Smooth muscle cell of the brain vasculature (primary cell): ENCODE measurements at places on chromosomes 5 and 9.

GRCh38 chr5:137938751-137939143 is 49.5 kb downstream of the PKD2L2 start:
- no peak for DNase-seq

GRCh38 chr9:96232539-96233241 is 69.3 kb downstream of the HSD17B3 start:
- DNase-seq, result no peak

DNA sequence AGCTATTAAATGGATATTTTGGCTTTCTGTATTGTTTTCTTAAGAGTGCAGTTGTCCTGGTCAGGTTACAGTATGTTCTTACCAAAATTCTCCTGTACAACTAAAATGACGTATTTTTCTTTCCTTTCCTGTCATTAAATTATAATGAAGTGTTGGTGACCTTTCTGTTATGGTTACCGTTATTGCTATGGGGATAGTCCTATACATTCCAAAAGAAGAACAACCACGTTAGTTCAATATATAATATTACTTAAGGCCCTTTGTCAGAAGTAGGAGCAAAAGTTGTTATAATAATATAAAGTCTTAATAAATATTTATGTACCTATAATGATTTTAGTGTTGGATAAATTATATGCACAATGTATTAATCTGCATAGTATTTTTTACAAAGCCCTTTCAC is 82.4 kb upstream of the NREP start:
- no peak for DNase-seq

- DNase-seq, result no peak
These were observed 50.4 kb upstream of the SYNPO start for GRCh38 chr5:150589862-150590601.

DNA sequence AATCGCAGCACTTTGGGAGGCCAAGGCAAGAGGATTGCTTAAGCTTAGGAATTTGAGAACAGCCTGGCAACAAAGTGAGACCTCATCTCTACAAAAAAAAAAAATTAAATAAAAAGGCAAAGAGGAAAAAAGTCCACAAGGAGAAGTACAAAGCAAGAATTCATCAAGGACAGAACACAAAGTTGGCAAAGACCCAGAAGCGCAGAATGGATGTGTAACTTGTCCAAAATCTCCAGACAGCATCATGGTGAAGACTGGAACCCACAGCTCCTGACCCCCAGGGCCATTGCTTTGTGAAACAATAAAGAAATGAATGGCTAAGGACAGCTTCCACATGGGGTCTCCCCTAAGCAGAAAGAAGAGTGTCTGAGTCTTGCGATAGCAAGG is 7.8 kb downstream of the HSD17B3 start:
- no peak for DNase-seq

GRCh38 chr9:127660886-127661741 is 45.7 kb upstream of the CFAP157 start:
- DNase-seq, result no peak

DNA sequence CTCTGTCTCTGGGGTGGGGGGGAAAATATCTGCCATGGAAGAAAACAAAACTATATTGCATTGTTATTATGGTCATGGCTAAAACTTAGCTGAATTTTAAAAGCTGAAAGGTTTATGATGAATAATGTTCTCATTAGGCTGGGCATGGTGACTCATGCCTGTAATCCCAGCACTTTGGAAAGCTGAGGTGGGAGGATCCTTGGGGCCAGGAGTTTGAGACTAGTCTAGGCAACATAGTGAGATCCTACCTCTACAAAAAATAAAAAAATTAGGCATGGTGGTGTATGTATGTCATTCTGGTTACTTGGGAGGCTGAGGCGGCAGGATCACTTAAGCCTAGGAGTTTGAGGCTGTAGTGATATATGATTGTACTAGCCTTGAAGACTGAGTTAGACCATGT is 44.5 kb downstream of the IPO11 start:
- no peak for DNase-seq

DNA sequence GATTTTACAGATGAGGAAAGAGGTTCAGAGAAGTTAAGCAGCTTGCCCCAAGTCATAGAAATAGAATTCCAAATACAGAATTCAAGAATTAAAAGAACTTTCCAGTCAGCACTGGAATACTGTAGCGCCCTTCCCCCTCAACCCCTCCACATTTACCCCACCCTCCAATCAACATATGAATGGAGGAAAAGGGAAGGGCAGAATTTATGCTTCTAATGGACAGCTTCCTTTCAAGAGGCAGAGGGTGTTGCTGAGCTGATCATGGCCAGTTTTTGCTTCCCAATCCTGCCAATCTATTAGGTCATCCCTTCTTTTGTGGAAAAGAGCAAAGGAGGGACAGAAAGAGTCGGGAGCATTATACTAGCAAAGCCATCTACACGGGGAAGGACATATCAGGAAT is 39.1 kb upstream of the ANKRD31 start:
- DNase-seq, result no peak

DNA sequence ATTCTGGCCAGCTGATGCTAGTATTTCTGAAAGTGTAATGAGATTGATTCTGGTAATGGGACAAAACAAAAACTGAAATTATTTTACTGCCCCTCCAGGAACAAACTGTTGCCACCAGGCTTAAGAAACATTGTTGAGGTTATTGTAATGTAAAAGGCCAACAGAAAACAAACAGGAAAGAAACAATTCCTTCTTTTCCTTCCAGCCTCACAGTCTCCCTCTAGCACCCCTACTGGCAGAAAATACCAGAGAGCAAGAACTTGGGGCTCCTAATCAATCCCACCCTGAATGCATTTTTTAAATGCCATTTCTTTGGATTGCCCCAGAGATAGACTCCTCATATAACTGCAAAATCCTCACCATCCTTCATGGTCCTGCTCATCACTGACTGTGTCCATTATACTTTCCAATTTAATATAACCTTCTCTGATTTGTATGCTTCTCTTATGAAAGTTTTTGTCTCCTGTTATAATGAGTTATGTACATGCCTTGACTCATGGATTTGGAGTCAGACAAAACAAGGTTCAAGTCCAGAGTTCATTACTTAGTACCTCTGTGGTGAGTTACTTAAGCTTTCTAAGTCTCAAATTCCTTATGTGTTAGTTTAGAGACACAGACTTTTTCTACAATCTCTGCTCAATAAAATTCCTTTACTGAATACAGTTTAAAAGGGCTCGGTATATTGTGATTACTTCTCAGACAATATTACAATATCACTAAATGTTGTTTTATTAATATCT is 157.9 kb upstream of the FBN2 start:
- DNase-seq, result no peak

GRCh38 chr5:138752341-138752950 is 779 bp upstream of the CTNNA1 start:
- no peak for DNase-seq

DNA sequence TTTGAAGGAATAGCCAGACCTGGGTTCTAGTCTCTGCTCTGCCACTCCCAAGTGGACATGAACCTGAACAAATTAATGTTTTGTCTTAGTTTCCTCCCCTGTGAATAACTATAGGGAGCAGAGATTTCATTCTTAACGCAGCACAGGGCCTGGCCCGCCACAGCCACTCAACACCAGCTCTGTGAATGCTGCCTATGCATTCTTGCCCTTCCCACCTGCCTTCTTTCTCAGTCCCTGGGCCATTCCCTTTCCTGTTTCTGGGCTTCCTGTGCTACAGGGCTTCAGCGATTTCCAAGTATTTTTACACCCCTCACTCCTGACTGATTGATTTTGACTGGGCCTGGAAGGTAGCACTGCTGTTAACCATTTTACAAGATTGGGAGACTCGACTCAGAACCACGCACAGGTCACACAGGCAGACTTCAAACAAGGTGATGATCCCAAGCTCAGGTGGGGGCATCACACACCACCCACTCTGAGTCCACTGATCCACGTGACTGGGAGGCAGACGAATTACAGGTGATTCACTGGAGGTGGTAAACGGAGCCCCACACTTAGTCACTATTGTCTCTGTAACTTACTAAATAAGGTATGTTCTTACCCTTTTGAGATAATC is 21.4 kb downstream of the PTPN3 start:
- no peak for DNase-seq

- DNase-seq, result no peak
These were observed 598 bp downstream of the PCDHA2 start for GRCh38 chr5:140795259-140795641.

- no peak for DNase-seq
These were observed 162.1 kb downstream of the SMC2 start for GRCh38 chr9:104256031-104256695.

GRCh38 chr5:125882061-125882460 is 541.1 kb upstream of the GRAMD2B start:
- DNase-seq, result no peak

- DNase-seq, result no peak
These were observed 19.2 kb downstream of the IL12B start for GRCh38 chr5:159311063-159311462.

DNA sequence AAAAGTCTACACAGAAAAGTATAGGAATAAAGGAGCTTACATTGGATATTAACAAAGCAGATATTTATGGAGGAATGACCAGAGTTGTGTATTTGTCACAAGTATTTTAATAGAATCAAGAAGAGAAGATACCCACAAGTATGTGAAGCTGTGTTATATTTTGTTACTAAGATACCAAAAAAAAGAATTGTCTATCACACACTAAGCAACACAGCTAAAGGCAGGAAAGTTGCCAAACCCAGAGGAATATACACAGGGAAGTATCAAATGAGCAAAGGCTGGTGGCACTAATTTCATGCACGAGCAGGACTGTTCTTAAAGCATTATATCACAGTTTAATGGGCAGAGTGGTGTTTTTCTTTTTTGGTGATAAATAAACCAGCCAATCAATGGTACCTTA is 30.9 kb upstream of the RAI14 start:
- no peak for DNase-seq

DNA sequence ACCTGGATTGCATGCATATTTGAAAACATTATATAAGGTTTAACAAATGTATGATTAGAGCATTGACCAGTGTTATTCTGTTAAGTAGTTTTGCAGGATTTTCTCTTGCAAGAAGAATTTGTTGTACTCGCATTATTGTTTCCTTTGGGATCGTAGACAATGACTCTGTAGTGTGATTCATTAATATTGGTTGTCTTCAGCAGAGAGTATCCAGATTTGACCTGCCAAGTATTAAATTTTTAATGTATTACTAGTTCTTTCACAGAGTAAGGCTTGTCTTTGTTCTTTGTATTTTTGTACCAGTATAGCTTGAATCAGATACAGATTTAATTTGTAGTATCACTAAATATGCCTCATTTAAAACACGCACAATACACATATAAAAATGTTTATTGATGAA is 155.0 kb downstream of the PBX3 start:
- DNase-seq, result no peak

- DNase-seq, result no peak
These were observed 35.6 kb downstream of the MRPL36 start for GRCh38 chr5:1763960-1764605.

GRCh38 chr9:132023419-132024180 is 56.1 kb downstream of the MED27 start:
- DNase-seq, result no peak

DNA sequence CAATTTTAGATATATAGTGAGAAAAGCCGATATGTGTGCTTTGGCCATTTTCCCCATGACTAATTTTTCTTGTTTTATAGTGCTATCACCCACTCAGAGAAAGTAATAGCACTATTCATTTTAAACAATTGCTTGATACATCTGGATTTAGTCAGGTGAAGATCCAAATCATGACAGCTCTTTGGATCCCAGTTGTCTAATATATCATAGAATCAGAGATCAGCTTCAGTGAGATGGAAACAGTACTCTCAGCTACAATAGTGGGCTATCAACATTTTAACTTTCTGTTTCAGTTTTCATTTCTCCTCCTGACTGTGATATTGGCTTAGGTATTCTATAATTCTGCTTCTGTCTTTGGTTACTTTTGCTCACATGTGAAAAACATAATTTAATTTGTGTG is 38.7 kb downstream of the VCAN start:
- DNase-seq, result no peak

GRCh38 chr5:54656261-54656728 is 138.7 kb downstream of the SNX18 start:
- no peak for DNase-seq

DNA sequence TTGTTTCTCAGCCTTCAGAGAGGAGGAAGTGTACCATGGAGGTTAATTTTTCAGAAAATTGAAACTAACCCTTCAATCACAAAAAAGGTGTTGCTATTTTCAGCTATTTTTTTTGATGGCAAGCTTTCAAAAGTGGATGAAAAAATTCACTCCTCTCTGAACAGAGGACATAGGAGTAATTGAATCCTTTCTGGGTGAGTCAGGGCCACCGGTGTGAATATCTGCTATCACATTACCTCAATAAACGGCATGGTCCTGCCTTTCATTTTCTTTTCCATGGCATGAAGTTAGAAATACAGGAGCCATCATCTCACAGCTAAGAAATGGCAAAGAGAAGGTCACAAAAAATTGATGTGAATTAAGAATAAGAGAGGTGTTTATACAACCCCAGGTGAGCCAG is 90.2 kb upstream of the CCDC112 start:
- no peak for DNase-seq

DNA sequence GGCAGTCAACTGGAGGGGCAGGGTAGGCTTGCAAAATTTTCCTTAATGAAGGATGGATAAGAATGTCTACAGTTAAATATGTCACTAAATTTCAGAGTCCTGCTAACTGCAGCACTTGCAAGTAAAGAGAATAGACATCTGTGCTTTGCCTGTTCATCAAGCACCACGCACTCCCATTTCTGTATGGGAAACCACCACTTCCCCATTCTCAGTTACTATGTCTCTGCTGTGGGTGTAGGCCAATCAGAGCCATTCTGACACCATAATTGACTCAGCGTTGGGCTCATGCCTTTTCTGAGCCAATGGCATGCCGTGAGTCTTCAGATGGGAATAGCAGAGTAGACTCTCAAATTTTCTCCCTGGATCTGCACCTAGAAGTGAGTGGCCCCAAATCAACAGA is 247.5 kb downstream of the GABRB2 start:
- no peak for DNase-seq
